ENCODE measurements at places on chromosomes 6 and 20.

DNA sequence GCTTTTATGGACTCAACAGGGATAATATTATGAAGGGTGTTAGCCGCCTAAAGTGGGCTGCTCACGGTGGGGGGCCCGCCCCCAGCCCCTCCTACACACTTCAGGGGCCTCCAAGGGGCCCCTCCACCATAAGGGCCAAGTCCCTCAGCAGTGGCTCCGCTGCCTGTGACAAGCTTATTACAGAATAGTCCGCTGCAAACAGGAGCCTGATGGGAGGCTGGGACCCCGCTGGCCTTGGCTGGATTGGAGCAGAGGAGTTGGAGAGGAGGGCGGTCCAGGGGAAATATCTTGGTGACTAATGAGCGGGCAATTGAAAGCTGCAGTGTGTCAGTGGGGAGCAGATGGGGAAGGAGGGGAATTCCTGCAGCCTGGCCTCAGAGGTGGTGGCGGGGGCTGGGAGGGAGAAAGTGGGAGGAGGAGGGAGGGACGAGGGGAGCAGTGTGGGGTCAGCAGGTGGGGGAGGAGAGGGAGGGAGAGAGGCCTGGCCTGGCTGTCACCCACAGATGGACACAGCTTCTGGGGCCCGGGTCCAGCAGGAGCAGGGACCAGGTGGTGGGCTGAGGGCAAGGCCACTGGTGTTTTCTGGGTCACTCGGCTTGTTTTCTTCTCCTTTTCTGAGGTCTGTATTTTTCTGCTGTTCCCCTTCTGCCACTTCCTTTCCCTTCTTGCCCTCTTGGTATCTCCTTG lies 57.6 kb upstream of the FOXP4 start:
- no peak for DNase-seq

GRCh38 chr20:46108435-46108841 lies 9.7 kb upstream of the CD40 start:
- no peak for DNase-seq

- no peak for DNase-seq
Observed at GRCh38 chr6:165858586-165858985, 195.5 kb upstream of the PDE10A start.

DNA sequence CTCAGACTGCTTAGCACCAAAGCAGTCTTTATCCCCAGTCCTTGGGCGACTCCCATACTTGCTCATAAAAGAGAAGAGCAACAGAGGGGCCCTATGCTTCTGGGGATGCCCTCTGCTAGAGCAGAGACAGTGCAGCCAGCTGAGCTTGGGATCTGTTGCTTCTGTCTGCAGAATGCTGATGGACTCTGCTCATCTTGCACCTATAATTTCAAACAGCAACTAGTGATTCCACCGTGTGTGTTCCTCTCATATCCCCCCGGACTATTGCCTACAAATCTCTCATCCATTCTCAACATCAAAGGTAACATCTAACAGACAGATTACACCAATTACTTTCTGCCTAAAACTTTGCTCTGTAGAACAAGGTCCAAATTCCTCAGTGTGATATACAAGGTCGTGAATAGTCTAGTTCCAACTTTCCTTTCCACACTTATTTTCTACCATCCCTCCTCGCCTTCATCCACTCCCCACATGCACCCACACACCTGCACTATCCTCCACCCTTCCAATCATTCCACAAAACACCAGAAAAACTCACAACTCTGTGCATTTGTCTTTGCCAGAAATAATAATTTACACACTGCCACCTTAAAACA lies 62.6 kb downstream of the FRK start:
- DNase-seq: no peak

DNA sequence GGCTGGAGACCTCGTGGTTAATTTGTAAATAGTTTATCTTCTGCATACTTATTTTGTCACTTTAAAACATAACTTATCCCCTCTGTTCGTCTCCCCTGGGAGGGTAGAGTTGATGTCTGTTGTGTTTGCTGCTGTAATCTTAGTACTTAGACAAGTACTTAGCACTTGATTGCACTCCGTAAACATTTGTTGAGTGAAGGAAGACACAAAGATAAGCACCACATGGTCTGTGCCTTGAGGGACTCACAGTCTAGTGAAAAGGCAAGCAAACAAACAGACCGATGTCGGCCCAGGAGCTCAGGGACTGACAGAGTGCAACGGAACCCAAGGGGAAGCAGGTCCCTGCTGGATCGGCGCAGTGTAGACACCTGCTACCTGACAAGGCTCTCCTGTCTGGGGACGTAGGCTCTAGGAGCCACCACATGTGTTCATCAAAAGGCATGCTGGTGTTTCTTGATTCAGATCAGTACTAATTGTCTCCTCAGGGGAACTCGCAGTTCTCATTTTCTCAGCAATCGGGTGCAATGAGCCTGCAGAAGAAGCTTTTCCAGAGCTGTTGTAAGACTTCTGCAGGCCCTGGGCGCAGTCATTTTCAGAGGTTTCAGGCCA lies 31.4 kb downstream of the EDN3 start:
- no peak for DNase-seq

DNA sequence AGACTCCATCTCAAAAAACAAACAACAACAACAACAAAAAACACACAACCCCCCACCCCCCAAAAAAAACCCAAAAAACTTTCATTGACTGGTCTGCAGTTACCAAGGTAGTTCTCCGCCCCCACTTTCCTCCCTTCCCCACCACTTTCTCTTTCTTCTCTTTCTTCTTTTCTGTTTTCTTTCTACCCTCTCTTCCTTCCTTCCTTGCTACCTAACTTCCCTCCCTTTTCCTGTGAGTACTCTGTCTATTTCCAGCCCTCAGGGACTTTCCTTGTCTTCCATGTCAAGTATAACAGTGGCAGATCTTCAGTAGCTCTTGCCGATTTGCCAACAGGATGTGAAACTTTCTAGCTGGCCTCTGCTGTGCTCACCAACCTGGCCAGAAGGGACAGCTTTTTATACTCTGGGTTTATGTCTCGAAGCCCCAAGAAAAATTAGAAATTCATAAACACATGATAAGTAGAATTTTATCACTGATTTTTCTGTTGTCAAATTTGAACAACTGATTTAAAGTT lies 399.5 kb downstream of the QKI start:
- DNase-seq: no peak

GRCh38 chr6:81739230-81740195 lies 13.0 kb downstream of the TENT5A start:
- no peak for DNase-seq

DNA sequence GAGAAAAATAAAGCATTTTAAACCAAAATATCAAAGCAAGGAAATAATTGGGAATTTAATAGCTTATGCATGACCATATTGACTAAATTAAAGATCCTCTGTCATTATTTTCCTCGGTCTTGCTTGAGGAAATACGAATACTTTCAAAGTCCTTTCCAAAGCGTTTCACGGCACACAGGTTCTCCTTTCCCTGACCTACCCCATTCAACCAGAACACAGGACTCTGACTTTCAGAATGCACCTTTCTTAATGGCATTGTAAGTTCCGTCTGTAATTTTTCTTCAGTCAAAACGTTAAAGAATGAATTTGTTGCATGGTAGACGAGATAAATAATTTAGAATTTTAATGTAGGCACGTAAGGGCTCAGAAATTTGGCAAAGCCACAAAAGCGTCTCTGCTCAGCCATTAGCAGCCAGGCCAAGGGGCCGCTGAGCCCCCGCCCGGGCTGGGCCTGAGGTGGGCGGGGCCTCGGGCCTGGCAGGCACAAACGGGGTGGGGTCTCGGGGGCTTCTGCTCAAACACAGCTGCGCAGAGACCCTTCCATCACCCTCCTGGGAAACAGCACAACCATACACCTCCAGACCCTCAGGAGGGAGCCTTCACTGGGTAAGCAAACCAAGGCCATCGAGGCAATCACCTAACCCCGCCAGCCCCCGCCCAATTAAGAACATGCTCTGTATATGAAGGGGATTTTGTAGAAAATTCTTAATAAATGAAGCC lies 3.4 kb downstream of the NEDD9 start:
- no peak for DNase-seq

GRCh38 chr20:11188843-11189603 lies 515.2 kb upstream of the JAG1 start:
- DNase-seq: no peak

DNA sequence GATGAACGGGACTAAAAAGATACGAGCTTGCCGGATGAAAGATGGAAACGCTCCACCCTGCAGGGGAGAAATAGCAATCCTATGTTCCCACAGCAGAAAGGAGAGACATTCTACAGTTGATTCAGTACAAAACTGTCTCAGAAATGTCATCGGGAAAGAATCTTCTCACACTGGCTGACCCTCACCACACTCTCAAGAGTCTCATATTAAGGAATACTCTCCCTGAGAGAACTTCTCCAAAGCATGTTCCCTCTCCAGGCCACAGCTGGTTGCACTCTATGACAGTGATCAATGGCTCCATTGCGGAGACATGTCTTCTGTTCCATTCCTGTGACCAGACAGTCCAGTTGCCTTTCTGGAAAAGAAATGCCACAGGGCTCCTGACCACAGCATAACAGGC lies 758.0 kb upstream of the CHD6 start:
- no peak for DNase-seq

DNA sequence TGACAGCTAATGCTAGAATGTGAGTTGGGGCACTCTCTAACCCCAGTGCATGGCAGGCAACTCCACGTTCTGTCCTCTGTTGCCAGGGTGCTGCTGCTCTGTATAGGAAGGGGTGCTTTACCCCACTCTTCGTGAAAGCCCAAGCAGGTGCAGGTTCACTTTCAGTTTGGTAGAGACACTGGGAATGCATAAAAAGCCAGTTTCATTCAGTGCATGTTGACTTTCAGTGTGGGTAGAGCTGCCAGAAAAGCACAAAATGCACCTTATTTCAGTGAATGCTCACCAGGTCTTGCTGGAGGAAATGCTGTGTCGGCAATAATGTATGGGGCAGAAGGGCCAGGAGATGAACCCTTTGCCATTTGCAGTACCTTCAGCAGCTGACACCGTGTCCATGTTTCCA lies 62.1 kb upstream of the ADGRB3 start:
- DNase-seq: no peak

- DNase-seq: no peak
Observed at GRCh38 chr6:114595591-114595990, 252.8 kb upstream of the HS3ST5 start.

DNA sequence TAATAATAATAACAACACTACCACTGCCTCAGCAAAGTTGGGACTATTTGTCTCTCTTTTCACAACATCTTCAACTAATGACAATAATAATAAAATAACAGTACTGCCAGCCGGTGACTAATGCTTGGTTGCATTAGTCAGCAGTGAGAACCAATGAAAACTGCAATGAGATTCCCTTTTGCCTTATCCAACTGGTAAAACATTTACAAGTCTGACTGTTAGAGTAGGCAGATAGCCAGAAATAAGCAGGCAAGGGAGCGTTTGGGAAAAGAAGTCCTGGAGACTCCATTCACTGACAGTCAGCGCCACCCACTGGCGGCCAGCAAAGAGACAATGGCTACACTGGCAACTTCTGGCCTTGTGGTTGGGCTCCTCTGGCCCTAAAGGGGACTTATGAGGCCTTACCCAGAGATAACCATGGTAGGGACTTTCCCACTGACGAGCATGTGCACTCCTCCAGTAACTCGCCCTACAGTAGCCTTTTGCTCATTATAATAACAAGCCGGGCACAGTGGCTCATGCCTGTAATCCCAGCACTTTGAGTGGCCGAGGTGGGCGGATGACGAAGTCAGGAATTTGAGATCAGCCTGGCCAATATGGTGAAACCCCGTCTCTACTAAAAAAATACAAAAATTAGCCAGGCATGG lies 3.4 kb upstream of the NSFL1C start:
- DNase-seq: no peak

GRCh38 chr6:2623295-2623694 lies 127.4 kb downstream of the MYLK4 start:
- no peak for DNase-seq

DNA sequence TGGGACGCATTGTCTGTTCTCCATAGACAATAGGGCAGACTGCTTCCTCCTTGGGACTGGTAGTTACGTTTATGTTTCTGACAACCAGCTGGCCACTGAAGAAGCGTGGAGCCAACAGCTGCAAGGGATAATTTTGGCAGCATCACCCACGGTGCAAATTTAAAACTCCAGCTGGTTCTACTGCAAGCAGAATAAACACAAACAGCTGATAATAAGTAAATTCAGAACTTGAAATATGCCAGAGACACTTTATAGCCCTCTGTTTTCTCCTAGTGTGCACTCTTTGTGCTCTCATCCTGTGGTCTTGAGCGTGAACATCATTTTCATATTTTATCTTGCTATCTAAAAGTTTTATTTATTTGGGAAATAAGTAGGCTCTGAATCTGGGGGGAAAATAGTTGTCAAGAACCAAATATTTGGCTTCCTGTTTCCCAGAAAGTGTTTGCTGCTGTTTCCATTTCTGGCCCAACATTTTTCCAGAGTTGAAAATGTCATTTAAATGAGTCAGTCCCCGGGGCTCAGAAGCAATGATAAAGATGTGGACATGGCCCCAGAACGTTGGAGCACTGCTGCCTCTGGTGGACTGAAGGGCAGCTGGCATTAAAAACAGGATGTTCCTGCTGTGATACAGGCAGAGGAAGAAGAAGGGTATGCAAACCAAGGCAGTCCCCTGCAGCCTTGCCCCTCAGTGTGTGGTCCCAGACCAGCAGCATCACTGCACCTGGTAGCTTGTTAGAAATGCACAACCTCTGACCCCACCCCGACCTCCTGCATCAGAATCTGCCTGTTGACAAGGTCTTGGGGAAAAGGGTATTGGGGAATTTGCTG lies 12.5 kb upstream of the THBD start:
- DNase-seq: no peak

DNA sequence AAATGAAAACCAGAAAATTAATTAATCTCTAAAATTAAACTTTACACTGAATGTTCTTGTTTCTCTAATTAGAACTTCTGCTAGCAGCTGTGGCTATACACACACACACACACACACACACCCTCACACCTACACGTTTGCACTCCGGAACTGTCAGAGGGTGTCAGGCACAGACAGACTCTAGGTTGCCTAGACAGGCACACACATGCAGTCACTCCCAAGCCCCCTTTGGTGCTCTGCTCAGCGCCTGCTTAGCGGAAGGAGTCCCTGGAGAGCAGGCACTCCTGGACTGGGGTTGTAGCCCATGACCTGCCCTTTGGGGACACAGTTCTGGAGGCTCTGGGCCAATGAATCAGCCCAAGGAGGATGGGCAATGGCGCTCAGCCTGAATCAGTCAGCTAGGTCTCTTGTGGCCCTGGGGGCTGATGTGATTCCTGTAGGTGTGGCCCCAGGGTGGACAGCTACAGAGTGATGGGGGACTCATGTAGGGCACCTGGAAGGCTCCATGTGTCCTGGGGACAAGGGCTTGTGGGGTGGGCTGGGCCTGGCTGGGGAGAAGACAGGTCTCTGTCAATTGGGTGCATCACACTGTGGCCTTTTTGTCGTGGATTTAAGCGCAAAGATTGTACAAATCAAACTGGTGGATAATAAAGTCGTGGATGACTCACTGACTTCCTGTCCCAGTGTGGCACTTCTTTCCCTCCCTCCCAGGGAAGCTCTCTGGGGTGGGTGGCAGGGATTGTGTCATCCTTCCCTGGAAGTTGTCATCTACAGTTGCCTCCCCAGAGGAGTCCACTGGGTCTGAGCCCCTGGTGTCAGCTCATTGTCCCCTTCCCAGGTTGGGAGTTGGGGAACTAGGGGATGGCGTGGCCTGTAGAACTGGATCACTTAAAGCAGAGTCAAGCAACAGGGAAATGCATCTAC lies 8.8 kb downstream of the TMEM151B start:
- no peak for DNase-seq
